Ammon's horn (tissue), 1 donor: ENCODE measurements at places on chromosomes 16 and 17.

GRCh38 chr17:38547444-38547843 lies 58.3 kb downstream of the SRCIN1 start:
- DNase-seq = no peak

DNA sequence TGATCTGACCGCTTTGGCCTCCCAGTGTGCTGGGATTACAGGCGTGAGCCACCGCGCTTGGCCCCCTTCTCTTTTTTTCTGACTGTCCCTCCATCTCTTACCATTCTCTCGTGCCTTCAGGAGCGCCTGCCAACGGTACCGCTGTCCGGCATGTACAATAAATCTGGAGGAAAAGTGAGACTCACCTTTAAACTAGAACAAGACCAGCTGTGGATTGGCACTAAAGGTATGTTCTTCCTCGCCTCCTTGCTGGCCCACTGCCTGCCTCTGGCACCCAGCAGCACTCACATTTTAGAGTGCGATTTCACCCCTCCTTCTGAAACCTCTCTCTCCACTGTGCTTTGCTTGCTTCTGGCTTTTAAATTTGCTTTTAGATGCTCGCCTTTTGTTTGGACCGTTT lies 5.0 kb downstream of the UBFD1 start:
- DNase-seq = no peak

DNA sequence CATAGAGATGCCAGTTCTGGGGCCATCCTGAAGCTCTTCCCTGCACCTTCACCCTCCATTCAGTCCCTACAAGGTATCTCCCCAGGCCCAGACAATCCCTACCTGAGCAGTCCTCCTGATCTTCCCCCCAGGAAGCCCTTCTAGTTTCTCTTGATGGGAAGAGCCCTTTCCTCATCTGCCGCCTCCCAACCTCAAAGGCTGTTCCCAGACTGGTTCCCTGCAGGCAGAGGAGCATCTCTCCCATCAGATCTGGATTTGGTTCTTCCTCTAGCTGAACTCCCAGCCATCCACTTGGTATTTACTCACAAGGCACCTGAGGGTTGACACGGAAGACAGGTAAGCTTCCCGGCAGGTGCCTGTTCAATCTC lies 24.6 kb upstream of the PHB1 start:
- no peak for DNase-seq

DNA sequence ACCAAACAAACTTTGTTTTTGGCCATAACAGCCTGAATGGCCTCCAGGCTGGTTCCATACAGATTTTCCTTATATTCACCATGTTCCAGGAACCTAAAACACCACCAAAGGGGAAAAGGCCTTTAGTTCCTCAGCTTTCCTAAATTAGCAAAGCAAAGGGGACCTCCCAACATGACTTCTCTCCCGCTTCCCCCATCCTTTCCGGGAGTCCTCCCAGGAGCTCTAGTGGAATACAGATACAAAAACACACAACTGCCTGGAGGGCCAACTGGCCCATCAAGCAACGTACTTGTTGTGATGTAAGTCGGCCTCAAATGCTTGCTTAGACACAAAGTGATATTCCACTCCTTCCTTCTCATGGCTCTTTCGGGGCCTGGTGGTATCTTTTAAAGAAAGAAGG lies 22.1 kb downstream of the MPP3 start:
- no peak for DNase-seq
